ENCODE measurements at places on chromosomes 3 and 15.

GRCh38 chr15:31484986-31485385, 158.4 kb downstream of the KLF13 start:
- no peak for DNase-seq

DNA sequence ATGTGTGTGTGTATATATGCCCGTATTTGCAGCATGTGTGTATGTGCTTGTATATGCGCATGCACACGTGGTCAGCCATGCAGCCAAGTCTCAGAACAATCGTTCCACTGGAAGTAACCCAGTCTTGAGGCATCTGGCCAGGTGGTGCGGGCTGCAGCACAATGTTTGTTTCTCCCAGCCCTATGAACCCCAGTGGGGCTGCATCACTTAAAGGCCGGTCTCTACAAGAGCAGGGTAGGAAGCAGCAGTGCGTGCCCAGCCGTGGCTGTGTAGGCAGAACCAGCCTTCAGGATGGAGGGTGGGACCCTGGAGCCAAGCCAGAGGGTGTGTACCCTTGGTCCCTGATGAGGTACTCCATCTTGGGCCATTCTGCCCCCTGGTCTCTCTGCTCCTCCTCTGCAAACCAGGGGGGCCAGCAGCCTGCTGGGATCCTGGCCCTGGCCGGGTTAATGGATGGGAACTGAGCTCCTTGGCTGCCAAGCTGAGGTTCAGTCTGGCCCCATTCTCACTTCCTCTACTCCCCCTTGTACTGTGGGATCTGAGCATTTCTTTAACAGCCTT, 11.8 kb downstream of the KLF13 start:
- DNase-seq = no peak

DNA sequence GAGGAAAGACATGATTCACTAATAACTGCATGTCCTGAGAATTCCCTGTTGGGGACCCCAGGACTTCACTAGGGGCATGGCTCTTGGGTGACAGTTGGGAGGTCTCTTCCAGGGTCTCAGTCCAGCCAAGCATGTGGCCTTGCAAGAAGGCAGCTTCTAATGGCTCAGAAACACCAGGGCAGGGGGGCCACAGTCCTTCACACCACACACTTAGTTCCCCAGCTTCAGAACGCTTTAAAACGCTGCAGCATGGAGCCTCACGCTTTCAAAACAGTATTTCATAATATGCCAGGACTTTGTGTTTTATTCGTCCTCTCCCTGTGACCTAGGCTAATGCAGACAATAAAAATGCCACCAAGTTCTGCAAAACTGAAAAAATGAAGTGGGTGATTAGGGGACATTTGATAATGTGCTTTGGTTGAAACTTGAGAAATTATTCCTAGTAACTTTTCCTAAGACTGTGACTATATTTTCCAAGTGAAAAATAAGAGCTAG, 48.4 kb upstream of the LIMD1 start:
- DNase-seq = no peak

DNA sequence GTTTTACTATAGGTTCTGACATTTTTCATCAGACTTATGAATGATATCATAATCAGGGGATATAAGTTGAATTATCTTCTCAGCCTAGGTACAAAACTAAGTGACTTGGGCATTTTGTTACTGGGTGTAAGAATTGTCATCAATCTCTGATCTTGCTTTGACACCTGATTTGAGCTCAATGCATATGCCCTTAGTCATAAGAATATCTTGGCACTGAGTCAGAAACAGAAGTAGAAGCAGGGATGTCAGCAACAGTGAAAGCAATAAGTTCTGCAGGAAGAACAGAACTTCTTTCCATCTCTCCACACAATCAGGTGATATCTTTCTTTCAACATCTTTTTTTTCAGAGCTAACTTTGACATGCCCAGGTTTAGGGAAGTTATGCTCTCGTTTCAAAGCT, 14.6 kb downstream of the SLITRK3 start:
- no peak for DNase-seq

GRCh38 chr3:69309814-69310213, 76.1 kb downstream of the FRMD4B start:
- no peak for DNase-seq

DNA sequence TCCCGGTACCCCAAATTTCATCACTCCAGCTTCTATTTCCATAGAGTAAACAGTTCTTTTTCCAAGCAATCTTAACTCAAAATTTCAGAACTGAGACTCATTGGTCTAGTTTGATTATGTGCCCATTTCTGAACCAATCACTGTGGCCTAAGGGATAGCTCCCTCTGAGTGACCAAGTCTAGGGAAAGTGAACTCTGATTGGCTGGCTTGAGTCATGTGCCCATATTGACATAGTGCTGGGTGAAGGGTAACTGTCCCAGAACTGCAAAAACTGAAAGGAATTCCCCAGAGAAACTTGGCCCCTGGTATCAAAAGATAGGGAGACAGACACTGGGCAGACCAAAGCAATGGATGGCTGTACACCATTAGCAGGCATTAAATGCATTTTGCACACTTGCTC, 171.2 kb upstream of the WNT5A start:
- no peak for DNase-seq

- DNase-seq = no peak
These were observed 49.5 kb downstream of the MCF2L2 start for GRCh38 chr3:183378951-183379350.

GRCh38 chr15:91022832-91023129, 387 bp upstream of the VPS33B start:
- DNase-seq = no peak

DNA sequence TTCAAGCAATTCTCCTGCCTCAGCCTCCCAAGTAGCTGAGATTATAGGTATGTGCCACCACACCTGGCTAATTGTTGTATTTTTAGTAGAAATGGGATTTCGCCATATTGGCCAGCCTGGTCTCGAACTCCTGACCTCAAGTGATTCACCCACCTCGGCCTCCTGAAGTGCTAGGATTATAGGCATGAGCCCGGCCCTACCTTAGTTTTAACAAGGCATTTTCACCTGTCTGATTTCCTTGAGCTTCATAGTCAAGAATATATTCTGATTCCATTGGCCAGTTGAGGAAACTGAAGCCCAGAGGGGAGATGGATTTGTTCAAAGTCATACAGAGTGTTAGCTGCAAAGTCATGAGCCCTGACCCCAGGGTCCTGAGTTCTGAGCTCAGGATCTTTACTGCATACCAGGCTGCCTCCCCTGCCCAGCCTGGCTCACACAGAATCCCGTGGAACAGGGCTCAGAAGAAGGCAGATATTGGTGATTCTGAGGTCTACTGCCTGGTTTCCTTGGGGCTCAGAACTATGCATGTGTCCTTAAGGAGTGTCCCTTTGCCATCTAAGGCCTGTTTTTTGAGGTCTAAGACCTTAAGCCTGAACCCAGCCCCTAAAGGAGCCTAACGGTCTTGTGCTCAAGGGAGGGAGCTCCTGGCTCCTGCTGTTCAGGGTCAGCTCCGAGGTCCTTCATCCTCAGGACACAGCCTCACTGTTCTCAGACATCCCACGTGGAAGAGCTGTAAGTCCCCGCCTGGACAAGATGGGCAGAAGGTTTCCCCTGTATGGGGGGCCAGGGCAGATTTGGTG, 134.4 kb downstream of the SMAD6 start:
- DNase-seq = no peak

GRCh38 chr3:55565521-55565920, 78.4 kb upstream of the WNT5A start:
- DNase-seq = no peak

DNA sequence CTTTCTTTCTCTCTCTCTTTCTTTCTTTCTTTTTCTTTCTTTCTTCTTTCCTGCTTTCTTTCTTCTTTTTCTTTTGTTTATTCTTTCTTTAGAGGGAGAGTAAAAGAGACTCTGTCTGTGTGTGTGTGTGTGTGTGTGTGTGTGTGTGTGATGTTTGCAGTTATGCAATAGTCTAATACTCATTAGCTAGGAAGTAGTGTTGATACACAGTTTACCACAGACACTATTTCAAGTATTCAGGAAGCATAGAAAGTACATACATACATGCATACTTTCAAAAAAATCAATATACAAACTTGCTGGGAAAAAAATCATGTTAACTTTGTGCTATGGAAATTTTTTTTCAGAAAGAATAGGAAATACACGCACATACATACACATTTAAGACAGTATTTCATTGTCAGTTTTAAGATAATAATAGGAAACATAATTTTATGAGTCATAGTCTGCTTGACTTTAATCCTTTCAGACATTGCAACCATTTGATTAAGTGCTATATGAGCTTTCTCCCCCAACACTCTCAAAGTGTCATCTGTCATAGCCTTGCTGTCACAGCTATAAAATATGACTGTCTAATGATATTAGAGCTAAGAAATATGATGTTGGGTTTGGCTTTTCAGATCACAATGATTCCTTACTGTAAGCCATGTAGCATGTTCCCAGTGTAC, 74.9 kb upstream of the EPHA3 start:
- no peak for DNase-seq

Data from activated CD4-positive, alpha-beta T cell treated with anti-CD3 and anti-CD28 coated beads, Interleukin-2, amount 50 U/mL, for 4 hours (primary cell).